Activated CD4-positive, alpha-beta T cell treated with anti-CD3 and anti-CD28 coated beads for 48 hours (primary cell): ENCODE measurements at places on chromosomes 2 and 18.
A peak's percentile ranks its signal among the peaks of the same experiment; 100 is the strongest.

- DNase-seq, result no peak
Measured at GRCh38 chr18:25962176-25962575, 128.2 kb downstream of the SS18 start.

DNA sequence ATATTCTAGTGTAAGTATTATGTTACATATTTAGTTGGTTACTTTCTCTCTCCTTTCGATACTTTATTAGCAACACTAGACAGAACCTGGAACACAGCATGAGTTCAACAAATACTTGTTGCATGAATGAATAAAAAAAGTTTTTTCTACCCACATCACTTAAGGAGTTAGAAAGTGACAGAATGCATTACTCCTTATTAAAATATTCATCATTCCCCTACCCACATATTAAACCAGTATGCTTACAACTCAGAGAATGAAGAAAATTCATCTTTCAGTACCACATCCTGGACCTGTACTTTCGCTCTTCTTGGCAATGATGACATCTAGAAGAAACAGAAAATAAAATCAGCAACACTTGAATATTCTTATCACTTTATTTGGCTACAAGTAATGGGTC, 6.0 kb downstream of the SRBD1 start:
- no peak for DNase-seq

- DNase-seq, result no peak
Measured at GRCh38 chr18:50131591-50131990, 63.4 kb downstream of the MYO5B start.

- no peak for DNase-seq
Measured at GRCh38 chr18:11676386-11676785, 12.7 kb upstream of the GNAL start.

GRCh38 chr18:34342960-34343359, 118.2 kb upstream of the NOL4 start:
- no peak for DNase-seq

DNA sequence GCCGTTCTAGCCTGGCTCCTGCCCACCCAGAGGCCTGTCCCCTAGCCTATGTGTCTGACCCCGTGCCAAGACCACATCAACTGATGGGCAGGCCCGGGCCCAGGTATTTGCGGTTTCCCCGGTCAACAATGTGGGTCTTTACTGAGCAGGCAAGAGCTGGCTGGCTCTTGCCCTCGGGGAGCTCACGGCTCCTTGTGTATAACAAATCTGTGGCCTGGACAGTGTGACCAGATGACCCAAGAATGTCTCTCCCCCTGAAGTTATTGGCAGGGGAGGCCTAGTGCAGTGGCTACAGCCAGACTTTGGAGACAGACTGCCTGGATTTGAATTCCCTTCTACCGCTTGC, 179.6 kb downstream of the KLHL29 start:
- no peak for DNase-seq

DNA sequence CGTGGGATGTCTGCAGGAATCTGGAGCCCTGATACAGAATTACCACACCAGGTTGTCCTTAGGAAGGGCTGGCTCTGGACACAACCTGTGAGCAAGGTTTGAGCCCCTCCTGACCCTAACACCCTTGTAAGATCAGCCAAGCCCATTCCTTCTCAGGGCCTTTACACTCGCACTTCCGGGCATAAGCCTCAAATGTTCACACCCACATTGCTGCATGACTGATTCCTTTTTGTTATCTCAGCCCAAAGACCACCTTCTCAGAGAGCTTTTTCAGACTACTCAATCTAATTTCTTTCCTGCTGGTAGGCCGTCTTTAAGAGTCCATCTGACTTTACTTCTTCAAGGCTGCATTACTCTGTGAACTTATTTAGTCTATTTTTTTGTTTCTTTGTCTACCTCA, 464.0 kb upstream of the SPRED2 start:
- DNase-seq, result no peak

DNA sequence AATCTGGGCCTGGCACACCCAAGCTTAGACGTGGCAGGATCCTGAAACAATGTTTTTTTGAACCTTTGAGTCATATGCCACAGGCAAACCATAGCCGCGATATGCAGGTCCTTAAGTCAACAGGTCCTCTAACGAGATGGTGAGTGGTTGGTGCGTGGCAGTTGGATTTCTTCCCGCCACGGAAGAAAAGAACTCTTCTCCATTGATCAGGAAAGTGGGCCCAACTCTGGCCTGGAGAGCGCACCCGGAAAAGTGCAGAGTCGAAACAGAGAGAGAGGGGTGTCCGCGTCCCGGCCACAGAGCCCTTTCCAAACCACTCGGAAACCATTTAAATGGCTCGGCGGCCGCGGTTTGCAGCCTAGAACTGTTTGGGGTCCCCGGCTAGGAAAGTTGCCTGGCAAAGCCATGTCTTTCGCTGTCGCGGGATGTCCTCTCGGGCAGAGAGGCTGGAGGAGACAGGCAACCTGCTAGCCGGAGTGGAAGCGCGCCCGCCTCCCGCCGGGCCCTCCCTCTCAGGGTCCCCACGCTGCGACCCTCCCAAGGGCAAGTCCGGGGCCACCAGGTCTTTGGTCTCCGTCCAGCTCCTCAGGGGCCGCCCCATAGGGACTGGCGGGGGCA, 777 bp downstream of the GALNT3 start:
- peak; percentile 11 for DNase-seq

- DNase-seq, result no peak
Measured at GRCh38 chr18:32878436-32878835, 105.6 kb upstream of the KLHL14 start.

DNA sequence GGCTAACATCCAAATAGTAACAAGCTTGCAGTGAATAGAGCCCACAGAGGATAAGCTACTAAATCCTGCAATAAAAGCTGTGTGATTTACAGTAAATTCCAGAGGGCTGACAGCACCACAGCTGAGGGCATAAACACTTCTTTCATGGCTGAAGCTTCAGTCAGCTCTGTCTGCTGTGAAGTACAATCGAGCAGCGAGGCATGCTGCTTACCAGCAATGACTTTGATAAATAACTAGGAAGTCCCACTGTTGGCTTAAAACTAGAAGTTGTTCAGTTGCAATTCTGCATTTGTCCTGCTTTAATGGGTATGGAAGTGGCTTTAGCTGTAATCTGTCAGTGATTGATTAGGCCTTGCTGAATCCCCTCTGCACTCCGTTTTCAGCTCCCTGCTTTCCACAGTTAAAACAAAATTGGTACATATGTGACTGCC, 65.2 kb upstream of the FIGN start:
- DNase-seq, result no peak

DNA sequence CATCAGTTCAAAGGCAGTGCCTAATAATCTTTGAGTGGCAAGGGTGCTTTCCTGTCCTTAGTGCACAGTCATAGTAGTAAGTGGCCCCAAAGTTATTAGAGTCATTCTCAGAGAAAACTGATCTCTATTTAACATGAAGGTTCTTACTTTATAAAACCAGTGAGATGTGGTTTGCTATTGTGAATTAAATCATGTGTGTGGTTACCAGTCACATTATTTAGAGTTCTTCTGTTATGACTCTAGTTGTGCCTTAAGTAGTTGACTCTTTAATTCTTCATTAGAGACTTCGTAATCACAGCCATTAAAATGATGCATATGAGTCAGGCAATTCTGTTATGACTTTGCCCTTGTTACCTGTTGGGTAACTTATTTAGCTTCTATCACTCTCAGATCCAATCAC, 1392.9 kb upstream of the ACVR2A start:
- no peak for DNase-seq

DNA sequence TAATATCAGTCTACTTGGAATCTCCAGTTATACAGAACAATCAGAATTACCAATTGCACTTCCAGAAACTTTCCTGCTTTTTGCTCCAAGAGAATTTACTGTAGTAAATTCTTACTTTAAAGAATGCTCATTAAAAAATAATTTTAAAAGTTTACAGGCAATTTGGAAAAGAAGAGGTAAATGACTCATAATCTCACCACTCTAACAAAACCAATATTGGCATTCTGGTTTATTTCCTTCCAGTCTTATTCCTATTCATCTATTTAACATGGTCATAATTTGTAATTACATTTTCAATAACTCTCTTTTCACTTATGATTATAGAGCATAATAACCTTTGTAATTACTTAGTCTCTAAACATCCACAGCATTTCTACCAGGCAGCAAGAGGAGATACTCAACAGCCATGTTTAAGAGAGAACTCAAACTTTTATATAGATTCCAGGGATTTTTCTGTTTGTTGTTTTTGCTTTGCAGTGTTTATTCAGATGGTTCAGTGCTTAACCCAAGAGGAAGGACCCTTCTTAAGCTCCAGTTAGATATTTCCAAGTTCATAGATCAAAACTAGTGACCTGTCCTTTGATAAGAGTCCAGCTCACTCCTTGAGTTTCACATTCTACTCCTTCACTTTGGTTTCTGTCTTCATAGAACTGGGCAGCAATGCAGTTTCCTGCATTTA, 464.7 kb downstream of the TXNL1 start:
- no peak for DNase-seq

GRCh38 chr2:120229341-120229740, 6.1 kb upstream of the TMEM185B start:
- DNase-seq, result no peak

- DNase-seq, result no peak
Measured at GRCh38 chr2:26081556-26081955, 47.7 kb downstream of the RAB10 start.

GRCh38 chr2:38176619-38177021, 100.7 kb upstream of the CYP1B1 start:
- no peak for DNase-seq

DNA sequence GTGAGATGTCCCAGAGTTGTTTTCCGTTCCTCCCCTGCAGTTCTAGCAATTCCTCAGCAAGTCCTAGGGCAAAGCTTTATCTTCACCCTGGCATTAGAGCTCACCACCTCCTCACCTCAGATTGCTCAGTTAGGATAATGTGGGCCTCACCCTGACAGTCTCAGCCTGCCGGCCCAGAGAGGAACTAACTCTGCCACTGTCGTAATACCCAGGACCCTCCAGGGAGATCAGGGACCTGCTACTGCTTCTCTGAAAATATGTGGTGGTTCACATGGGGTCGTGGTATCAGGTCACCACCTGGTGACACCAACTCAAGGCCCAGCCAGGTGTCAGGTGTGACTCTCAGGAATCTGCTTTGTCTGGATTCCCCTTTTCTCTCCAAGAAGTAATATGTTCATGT, 120.7 kb downstream of the FEZ2 start:
- no peak for DNase-seq

GRCh38 chr18:7561909-7562460, 5.1 kb upstream of the PTPRM start:
- DNase-seq, result no peak

GRCh38 chr2:67567886-67568285, 170.8 kb downstream of the ETAA1 start:
- no peak for DNase-seq

- DNase-seq, result no peak
Measured at GRCh38 chr2:101395545-101396315, 8.4 kb upstream of the CREG2 start.

- no peak for DNase-seq
Measured at GRCh38 chr2:141848191-141848590, 282.6 kb downstream of the LRP1B start.

- DNase-seq, result no peak
Measured at GRCh38 chr2:226661789-226662545, 137.7 kb downstream of the IRS1 start.

- no peak for DNase-seq
Measured at GRCh38 chr2:69138793-69139459, 125.9 kb downstream of the ANTXR1 start.

GRCh38 chr2:195494451-195494850, 162.6 kb upstream of the SLC39A10 start:
- no peak for DNase-seq

- no peak for DNase-seq
Measured at GRCh38 chr2:116329280-116329679, 1485.2 kb upstream of the DDX18 start.

GRCh38 chr2:132691556-132691955, 21.6 kb upstream of the LYPD1 start:
- DNase-seq, result no peak

DNA sequence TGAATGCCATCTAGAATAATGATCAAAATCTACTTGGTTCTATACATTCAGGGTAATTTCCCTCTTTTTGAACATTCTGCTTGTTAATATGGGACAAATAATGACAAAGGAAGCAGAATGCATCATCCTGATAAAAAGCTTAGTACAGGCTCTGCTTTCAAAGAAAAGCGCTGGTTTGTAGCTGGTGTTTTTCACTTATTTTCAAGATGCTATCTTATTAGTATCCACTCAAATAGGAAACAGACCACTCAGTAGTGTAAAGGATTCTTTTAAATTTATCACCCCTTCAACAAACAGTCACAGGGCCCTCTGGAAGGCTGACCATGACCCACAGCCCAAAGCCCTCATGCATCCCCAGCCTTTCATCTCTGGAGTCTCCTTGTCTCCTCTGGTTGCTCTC, 18.0 kb upstream of the AFF3 start:
- DNase-seq, result no peak

- DNase-seq, result no peak
Measured at GRCh38 chr2:26672112-26672817, 20.3 kb upstream of the KCNK3 start.

DNA sequence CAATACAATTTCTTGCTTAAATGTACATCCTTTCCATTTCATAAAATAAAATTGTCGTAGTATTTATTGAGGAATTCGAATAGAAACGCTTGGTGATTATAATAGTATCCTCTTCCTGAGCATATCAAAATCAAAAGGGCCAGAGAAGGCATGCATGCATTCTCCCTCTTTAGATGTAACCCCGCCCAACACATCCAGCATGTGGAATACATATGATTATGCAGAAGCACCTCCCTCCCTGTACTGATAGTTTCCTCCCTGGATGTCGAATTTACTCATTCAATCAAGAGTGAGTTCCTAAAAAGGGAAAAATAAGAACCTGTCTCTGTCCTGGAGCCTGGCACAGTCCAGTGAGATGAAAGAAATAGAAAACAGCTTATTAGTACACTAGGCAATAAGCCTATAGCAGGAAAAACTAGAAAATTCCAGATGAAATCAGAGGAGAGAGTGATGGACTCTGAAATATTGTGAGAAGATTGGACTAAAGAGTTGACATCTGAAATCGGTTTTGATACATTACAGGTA, 262.9 kb downstream of the RDH14 start:
- DNase-seq, result no peak

GRCh38 chr2:33073018-33073417, 126.3 kb downstream of the LTBP1 start:
- DNase-seq, result no peak

- DNase-seq, result no peak
Measured at GRCh38 chr2:226890286-226890685, 54.4 kb downstream of the RHBDD1 start.

DNA sequence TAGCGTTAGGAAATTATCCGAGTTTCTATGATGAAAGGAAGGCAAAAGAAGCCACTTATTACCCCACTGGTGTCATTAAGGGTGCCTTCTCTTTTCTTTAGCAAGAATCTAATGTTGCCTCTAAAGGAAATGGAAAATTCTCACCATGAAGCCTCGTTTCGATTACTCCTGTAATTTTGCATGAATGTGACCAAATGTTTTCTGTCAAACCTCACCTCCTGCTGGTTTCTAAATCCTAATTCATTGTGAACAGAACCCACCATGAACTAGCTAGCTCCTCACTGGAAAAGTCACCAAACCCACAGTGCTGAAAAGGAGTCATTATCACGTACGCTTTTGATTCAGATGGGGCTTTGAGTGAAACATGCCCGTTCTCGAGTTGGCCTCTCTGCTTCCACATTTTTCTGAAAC, 119.9 kb downstream of the COPS8 start:
- DNase-seq, result no peak
